Cortex of kidney (tissue), 1 donor: ENCODE measurements at places on chromosomes 11 and 22.

DNA sequence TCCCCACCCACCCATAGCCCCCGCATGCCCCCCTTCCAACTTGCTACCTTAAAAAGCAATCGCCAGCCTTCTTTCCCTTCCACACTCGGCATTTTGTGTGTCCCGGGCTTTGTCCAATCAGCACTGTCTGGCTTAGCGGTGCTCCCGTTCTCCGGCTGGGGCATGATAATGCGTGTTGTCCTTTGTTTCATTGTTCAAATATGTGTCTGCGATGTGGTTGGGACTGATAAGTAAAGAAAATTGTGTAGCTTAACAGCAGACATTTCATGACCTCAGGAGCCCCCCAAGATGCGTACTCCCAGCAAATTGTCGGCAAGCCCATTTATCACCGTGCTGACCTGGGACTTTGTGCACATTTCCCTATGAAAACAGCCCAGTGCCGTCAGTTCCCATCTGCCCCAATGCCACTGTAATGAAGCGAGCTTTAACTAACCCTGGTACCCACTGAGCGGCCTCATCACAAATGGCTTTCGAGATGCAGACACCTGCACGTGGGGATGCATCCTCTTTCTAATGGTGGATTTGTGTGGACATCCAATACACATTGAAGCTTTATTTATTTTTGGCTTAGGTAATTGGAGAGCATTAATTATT lies 167.0 kb upstream of the E2F8 start:
- no peak for DNase-seq

DNA sequence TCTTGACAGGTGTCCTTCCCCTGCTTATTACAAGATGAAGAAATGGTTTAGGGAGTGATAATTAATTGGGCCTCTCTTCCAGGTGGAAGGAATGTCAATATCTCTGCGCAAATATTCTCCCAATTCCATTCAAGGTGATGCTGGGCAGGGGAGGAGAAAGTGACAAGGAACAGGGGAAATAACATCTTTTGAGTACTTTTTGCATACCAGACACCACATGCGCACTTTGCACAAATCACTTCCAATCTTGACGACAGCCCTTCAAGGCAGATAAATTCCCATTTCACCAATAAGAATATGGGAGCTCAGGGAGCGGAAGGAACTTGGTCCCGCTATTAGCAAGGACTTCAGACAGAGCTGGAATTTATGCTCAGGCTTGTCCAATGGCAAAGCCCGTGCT lies 145.1 kb upstream of the TBCEL start:
- no peak for DNase-seq

DNA sequence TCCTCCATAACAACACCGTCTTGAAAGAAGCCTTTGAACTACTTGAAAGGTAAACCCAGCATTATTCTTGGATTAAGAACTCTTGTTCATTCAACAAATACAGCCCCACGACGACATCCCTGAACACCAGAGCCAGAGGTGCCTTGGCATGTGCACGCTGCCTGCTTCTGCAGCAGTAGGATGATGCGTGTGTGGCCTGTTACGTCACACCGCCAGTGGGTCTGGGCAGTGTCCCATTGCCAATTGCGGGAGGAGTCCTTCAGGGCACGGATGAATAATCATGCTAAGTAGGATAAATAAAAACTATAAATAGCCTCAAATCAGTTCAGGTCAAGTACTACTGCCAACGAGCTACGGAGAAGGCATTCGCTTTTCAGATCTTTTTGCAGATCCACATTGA lies 380.5 kb downstream of the SHANK2 start:
- no peak for DNase-seq

DNA sequence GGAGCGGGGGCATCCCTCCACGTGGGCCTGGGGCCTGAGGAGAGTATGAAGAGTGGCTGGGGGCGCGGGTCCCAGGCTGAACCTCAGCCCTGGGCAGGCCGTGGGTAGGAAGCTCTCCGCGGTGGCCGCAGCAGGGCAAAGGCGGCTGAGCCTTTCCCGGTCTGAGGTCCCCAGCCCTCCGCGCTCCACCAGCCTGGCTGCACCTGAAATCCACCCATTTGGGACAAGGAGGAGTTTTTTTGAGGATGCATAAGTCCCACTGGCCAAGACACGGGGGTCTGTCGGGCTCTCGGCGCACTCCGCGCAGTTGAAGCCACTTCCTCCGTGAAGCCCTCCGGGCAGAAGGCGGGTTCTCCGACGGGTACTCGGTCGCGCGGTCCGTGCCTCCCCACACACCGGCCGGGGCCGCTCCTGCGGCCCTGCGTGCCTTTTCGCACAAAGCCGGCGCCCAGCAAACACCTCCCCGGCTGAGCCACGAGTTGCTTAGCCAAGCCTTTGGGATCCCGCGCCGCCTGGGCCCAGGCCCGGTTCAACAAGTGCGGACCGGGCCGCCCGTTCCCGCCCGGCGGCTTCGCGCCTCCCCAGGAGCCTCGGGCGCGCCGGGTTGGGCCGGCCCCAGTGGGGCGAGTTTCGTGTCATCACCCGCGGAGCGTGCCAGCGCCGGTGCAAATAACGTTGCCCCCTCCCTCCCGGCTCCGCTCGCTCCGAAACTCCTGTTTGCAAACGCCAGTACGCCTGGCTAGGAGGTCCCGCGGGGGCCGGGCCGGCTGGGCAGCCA lies 666 bp upstream of the OVOL1 start:
- DNase-seq, result no peak

DNA sequence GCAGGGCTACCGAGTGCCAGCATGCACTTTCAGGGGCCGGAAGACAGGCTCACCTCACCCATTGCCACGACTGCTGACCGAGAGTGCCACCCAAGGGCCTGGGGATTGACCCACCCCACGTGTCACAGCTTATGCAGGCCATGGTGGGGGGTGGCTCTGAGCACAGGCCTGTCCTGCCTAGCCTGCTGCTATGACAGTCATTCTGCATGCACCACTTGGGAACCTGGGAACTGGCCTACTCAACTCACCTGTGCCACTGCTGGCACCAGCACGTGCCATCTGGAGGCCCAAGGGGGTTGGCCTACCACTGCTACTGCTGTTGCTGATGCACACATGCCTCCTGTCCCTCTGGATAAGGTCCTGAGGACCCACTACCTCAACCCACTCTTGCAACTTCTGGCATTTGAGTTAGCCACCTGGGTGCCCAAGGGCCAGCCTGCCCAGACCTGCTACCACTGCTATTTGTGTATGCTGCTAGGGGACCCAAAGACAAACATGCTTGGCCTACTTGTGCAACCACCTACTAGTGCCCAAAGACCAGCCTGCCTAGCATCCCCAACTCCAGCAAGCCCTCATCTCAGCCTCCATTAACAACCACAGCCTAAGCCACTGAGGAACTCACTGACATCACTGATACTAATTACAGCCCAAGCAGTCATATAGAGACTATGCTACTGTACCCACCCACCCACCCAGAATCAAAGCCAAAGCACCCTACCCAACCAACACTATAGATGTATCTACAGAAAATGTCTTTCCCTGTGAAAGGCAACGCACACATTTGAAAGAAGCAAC lies 59.0 kb upstream of the NARS2 start:
- DNase-seq, result no peak

DNA sequence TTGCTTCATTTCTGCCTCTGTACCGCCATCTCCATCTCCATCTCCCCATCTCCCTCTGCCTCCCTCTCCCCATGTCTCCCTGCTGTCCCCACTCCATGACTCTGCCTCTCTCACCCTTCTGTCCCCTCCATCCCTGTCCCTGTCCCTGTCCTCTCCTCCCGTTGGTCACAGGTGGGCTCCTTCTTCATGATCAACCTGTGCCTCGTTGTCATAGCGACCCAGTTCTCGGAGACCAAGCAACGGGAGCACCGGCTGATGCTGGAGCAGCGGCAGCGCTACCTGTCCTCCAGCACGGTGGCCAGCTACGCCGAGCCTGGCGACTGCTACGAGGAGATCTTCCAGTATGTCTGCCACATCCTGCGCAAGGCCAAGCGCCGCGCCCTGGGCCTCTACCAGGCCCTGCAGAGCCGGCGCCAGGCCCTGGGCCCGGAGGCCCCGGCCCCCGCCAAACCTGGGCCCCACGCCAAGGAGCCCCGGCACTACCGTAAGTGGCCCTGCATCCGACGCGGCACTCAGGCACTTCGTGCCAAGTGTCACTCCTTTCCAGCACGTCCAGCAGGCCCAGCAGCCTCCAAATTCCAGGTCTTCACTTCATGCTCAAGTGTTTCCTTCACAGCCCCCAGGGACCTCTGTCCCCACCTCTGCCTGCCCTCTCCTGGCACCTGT lies 76.0 kb downstream of the CACNA1I start:
- no peak for DNase-seq

DNA sequence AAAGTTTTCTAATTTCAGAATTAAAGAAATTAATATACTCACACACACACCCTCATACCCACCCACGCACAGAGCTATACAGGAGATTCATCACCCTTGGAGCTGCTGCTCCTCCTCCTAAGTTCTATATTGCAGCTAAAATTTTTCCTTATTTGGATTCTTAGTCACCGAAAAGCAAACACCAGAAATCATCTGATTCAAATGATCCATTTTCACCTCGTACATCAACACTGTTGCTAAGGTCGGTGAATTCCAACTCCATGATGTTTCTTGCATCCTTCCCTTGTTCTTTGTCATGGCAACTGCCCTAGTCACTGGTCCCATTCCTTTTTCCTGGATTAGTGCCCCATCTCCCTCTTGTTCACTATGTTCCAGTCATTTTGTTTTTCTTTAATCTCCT lies 286.2 kb downstream of the GRM5 start:
- no peak for DNase-seq

DNA sequence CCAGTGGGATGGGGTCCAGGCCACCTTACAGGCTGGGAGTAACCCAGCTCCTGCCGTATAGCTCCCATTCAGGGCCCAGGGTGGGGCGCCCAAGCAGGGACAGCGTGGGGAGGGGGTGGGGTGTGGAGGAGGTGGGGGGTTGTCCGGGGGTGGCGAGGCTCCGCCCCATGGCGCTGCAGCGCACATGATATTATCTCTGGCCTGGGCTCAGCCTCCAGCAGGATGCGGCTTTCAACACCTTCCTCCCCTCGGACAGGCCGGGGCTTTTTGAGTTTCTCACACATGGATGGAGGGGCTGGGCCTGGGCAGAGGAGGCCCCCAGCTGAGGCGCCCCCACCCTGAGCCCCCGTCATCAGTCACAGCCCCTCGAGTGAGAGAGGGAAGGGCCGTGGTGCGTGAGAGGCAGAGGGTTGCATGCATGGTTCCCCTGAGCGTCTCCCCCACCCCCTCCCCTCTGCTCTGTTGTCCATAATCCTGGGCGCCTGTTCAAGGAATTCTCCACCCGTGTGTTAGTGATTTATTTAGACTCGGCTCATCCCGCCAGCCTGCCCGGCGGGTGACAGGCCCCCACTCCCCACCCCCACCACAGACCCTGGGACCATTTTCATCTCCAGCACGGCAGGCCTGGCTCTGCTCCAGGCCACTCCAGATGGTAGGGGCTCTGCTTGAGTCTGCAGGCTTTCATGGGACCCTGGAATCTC lies 44.9 kb downstream of the WNT11 start:
- no peak for DNase-seq

DNA sequence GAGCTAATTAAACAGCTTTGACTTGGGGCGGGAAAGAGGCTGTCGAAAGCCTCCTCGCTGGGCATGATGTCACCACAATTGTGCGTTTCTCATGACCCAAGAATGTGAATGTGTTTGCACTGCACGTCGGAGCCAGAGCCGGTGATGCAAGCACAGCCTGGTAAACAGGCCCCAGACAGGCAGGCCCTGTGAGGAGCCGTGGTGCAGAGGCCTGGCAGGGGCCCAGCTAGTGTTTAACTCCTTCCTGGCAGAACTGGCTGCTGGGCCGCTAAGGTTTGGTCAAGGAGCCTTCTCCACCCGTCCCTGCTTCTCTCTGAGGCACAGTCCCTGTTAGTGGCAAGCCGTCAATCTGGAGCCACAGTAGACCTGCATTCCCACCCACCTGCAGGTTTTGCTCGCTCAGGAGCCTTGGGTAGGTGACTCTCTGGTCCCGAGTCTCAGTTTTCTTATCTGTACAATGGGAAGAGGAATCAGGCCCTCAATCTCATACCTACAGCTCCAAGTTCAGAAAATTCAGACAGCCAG lies 25.4 kb upstream of the SMTN start:
- no peak for DNase-seq

GRCh38 chr22:35555946-35556547 lies 15.4 kb downstream of the RASD2 start:
- no peak for DNase-seq
